CD4-positive, alpha-beta T cell treated with Interleukin-21 for 1 hour (primary cell): ENCODE measurements at places on chromosomes 7 and 10.

DNA sequence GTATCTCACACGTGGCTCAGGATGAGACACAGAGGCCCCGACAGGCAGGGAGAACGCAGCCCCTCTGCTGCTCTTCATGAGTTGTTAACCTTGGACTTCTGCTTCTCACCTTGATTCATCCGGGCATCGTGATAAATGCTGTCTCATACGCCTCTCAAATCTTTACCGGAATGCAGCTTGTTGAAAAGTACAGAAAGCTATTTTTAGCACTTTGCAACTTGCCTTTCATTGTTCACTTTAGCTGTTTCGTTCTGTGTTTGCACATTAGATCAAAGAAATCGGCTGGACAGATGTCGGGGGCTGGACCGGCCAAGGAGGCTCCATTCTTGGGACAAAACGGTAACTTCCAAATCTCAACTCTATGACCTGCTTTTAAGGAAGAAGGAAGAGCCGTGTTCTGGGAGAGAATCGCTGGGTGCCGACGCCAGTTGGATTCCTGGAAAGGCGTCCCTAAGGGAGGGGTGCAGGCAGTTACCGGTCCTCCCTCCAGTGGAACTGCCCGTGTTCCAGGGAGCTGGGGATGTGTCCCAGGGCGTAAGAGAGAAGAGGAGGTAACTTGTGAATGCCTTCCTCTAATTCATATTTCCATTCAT lies 49.3 kb downstream of the PFKP start:
- no peak for DNase-seq

- DNase-seq, result peak; percentile 91
These were observed 270.3 kb downstream of the ELFN1 start for GRCh38 chr7:1940402-1940786.

DNA sequence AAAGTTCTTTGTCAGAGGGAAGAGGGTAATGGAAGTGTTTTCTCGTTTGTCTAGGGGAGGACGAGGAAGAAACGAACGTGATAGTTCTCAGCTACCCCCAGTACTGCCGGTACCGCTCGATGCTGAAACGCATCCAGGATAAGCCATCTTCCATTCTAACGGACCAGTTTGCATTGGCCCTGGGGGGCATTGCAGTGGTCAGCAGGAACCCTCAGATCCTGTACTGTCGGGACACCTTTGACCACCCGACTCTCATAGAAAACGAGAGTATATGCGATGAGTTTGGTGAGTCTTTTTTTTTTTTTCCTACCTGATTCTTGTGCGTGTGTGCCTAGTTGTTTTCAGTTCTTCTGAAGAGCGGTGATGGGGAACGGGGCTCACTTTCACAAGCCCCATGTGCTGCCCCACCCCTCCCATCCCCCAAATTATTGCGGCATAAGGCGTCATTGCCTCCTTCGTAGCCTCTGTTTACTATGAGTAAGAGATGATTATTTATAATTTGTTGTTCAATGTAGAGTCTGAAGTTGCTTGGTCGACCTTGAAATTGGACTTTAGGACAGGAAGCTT lies 98.6 kb downstream of the ARID5B start:
- DNase-seq, result no peak

DNA sequence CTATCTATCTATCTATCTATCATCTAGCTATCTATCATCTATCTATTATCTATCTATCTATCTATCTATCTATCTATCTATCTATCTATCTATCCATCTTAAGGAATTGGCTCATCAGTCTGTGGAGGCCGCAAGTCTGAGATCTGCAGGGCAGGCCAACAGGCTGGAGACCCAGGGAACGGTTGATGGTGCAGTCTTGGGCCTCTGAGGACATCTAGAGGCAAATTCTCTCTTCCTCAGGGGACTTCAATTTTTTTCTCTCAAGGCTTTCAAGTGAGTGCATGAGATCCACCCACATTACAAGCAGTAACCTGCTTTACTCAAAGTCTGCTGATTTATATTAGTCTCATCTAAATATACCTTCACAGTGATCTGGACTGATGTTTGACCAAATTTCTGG lies 197.0 kb downstream of the GLRX3 start:
- DNase-seq, result no peak

GRCh38 chr7:14606101-14606500 lies 296.4 kb downstream of the DGKB start:
- no peak for DNase-seq

DNA sequence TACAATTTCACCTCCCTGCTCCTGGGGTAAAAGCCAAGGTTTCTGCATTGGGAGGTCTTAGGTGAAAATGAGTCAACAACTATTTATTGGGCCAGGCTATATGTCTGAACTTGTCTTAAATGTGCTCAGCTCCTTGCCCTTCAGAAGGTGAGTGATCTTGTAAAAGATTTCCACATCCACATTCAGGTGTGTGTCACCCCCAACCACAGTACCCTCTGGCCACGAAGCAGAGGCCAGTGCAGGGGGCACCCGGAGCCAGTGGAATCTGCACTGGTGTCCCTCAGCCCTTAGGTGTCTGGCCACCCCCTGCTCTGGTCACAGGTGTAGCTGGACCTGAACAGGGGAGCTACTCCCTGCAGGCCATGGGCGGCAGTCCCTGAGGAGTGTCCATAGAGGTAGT lies 198.5 kb downstream of the PAXIP1 start:
- DNase-seq, result no peak

- no peak for DNase-seq
These were observed 27.7 kb downstream of the KLRG2 start for GRCh38 chr7:139455789-139456188.

DNA sequence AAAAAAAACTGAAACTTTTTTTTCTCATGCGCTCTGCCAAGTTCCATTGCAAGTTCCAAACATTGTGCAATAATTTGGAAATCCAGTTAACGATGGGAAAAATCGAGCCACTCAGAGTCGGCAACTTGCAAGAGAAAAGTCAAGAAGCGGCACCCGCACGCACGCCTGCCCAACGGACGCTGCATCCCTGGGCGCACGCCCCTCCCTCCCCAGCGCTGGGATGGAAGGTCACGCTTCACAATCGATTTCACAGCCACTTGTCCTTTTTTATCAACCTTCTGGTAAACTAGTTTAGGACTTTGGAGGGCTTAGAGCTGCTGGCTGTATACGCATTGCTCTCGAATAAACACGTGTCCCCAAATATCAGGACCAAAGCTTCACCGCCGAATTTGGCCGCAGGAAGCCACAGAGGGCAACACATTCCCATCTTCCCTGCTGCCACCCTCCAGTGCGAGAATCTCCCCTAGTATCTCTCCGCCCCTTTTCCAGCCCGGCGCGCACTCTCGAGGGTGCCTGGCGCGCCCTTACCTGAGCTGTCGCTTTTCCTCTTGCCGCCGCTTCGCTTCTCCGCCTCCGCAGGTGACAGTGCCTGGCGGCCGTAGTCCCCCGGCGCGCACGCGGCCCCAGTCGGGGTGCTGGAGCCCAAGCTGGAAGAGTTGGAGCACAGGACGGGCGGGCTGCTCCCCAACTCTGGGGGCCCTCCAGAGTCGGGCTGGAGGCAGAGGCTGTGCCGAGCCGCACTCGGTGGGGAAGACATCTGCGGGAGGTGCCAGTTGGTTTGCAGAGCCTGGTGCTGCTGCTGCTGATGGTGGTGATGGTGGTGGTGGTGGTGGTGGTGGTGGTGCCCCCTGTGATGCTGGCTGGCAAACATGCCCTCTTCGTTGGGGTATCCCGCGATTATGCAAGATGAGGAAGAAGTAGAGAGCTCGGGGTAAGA lies 857 bp downstream of the MEOX2 start:
- no peak for DNase-seq

GRCh38 chr10:50988792-50989191 lies 85.5 kb upstream of the PRKG1 start:
- no peak for DNase-seq

DNA sequence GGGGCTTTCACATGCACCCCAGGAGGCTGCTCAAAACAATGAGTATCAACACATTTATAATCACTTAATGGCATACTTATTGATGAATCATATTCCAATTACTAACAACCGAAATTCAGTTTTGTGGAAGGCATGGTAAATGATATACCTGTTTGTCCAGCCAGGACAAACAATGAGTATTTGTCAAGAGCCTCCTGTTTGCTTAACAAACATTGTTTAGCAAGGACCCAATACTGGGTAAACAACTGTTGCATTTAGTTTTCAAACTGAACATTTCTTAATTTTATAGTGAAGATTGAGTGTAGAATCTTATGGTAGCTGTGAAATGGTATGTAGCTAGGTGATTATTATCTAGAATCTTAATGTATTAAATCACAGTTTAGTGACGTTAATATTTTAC lies 473.7 kb downstream of the ATRNL1 start:
- DNase-seq, result no peak

DNA sequence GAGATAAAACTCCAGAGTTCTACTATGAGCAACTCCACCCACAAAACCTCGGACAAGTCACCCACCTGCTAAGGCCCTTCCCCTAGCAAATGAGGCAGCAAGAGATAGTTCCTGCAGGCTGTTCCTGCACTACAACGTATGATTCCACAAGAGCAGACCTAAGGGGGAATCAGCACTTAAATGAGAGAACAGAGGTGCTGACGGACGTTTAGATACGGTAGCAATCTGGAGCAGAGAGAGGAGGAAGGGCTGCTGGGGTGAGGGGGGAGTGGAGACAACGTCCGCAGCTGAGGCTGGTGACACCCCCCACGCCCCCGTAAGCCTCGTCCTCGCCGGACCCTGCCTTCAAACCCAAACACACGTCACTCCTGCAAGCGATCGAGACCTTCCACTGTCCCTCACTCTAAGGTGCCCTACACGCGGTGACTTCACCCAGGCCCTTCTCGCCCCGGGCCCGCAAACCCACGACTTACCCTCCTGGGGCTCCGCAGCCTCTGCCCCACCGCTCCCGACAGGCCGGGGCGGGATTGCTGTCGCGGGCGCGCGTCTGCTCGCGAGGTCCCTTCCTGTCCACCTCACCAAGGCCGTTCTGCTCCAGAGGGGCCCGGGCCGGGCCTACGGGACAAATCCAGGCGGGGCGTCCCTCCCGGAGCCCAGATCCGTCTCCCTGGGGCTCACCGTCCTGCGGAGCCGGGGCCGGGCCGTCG lies 635 bp downstream of the ZNF12 start:
- DNase-seq, result peak; percentile 23

DNA sequence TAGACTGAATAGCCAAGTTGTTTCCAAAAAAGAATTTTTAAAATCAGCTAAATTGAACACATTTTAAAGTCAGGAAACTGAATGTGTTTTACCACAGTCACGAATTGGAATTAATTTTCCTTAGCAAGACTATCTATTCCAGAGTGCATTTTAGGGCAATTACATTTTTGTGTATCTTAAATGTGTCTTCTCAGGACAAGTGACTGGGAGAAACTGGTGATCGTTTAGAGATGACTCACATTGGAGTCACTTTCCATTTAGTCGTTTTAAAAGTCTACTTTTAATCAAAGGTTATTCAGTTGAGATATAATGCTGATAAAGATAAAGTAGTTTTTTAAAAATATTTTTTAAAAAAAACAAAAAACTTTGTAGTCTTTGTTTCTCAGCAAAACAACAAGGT lies 191.7 kb upstream of the SLC26A5 start:
- DNase-seq, result no peak

DNA sequence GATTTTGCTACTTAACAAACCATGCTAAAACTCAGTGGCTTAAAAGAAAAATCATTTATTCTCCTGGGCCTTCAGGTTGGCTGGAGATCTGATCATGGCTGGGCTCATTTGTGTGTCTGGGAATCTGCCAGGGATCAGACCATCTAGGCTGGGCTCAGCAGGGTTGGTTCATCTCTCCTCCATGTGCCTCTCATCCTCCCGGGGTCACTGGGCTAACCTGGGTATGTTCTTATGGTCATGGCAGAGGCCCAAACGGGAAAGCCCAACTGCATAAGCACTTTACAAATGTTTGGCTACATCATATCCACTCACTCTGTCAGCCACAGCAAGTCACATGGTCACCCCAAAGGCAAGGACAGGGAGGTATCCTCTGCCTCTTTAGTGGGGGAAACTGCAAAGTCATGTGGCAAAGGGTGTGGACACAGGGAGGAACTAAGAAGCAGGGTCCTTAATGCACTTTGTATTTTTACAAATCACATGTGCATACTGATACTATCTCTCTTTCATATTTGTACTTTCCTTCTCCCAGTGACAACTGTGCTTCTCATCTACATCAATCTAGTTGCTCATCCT lies 231.4 kb downstream of the BUB3 start:
- no peak for DNase-seq

DNA sequence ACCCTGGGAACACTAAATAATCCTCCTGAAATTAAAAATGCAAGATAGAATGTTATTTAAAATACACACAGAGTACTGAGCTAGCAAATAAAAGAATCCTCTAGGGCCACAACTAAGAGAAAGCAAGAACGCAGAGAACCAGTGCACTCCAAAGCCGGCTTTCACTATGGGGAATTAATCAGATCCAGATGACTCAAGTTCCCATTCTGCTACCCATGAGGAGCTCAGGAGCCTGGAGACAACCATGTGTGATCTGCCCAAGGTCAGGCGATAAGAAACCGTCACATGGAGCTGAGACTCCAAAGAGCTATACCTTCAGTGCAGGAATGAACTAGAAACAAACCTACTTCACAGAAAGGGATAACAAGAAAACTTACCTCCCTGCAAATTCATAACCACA lies 19.5 kb upstream of the CYREN start:
- DNase-seq, result no peak

DNA sequence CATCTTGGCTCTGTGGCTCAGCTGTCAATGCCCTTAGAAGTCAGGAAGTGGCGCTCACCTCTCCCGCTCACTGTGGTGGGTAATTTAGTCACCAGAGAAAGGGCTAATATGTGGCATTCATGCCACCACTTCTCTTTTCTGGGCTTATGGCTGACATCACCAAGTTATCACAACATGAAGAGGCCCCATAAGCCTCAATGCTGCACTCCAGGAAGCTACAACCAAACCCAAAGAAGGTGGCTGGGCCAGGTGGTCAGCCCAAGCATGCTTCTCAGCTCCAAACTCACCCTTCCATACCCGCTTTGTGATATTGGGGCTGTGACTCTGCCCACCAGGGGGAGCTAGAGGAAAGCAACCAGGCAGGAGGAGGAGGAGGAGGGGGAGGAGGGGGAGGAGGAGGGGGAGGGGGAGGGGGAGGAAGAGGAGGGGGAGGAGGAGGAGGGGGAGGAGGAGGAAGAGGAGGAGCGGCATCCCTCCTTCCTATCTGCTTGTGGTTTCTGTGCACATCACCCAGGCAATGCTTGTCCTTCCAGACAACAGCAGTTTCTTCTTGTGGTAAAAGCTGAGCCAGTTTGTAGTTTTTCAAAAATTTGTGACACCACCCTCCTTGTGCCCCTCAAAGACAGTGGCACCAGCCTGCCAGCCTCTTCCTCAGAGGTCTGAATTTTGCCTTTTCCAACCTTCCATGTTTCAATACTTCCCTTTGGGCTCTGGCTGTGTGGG lies 42.1 kb downstream of the CYP26A1 start:
- peak; percentile 73 for DNase-seq

GRCh38 chr7:1256621-1257020 lies 23.9 kb downstream of the UNCX start:
- DNase-seq, result no peak

DNA sequence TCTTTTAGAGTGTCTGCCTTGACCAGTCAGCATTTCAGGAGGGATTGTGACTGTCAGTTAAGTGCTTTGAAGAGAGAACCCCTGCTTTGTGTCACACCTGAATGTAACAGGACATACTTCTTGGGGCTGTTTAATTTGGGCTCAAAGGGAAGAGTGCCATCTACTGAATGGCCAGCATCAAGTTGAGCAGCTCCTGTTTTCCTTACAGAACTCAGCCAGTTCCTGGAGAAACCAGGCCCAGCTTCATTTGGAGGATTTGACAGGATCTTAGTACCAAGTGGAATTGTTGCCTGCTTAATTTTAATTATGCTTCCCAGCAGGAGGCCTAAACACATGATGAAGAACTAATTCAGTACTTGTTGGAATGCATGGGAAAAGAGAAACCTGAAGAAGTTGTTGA lies 8.3 kb downstream of the ADD3 start:
- no peak for DNase-seq
